ENCODE measurements at places on chromosomes 11 and 22.

GRCh38 chr11:66708701-66709100 lies 20.3 kb downstream of the SPTBN2 start:
- no peak for DNase-seq

- no peak for DNase-seq
Observed at GRCh38 chr11:94557421-94557820, 9.7 kb upstream of the PIWIL4 start.

- no peak for DNase-seq
Observed at GRCh38 chr11:130328420-130328819, 13.7 kb upstream of the ZBTB44 start.

GRCh38 chr11:22808571-22809197 lies 20.9 kb downstream of the SVIP start:
- DNase-seq: no peak

DNA sequence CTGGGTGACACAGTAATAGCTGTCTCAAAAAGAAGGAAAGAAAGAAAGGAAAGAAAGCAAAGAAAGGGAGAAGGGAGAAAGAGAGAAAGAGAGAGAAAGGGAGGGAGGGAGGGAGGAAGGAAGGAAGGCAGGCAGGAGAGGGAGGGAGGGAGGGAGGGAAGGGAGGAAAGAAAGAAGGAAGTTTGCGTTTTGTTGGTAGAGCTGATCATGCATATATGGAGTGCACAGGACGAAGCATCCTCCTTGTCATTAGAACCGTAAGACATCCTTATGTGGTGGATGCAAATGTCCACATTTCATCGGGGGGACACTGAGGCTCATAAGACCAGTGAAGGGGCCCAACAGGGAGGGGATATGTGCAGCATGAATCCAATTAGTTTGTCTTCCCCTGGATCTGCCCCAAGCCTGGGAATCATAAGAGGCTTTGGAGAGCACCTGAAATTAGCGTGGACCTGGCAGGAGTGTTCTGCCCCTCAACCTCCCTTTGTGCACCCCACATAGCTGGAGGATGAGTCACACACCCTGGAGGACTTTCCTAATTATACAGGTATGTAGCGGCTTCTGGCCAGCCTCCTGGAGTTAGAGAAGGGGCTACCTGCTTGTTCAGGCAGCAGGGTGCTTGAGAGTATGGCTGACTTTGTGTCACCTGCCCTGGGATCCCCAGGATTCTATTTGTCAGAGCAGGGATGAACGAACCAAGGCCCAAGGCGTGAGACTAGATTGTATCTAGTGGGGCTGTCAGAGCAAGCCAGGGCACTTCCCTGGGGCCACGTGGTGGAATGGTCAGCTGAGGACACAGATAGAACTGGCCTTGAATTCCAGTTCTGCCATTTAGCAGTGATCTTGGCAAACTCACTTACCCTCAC lies 119.7 kb upstream of the CD82 start:
- DNase-seq: no peak

- peak; percentile 74 for DNase-seq
Observed at GRCh38 chr11:8168485-8169257, at the start of gene RIC3. TSS of gene RIC3 (minus strand) at chr11:8169025. CDS start at chr11:8168989, 36 bp downstream.

DNA sequence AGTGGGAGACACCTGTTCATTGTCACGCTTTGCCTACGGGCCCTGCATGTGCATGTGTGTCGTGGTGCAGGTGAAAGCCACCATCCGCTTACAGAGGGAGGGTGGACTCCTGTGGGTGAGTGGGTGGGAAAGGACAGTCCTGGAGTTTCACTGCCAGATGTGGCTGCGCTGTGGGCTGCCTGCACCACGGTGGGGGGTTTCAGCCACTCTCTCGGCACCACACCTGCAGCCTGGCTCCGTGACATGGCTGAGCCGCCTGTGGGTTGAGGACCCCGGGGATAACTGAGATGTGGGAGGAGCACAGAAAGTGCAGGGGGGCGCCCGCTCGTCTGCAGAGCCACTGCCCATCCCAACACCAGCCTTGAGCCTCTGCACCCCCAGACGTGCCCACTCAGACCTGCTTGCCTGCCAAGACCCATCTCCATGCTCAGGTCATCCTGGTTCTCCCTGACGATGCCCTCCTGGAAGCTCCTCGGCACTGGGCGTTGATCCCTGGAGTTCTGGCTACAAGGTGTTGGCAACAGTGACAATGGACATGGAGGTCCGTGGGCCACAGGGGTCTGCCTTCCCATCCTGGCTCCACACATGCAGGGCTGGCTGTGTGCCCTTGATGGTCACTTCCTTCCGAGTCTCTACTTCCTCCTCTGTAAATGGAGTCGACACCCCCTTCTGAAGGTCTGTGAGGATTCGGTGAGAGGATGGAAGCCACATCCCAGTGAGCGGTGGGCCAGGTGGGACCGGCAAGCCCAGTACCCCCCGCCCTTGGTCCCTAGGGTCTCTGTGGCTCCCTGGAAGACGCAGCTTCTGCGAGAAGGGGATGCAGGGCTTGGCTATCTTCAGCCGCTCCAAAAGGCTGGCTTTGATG lies 1007.0 kb downstream of the BRD1 start:
- no peak for DNase-seq

DNA sequence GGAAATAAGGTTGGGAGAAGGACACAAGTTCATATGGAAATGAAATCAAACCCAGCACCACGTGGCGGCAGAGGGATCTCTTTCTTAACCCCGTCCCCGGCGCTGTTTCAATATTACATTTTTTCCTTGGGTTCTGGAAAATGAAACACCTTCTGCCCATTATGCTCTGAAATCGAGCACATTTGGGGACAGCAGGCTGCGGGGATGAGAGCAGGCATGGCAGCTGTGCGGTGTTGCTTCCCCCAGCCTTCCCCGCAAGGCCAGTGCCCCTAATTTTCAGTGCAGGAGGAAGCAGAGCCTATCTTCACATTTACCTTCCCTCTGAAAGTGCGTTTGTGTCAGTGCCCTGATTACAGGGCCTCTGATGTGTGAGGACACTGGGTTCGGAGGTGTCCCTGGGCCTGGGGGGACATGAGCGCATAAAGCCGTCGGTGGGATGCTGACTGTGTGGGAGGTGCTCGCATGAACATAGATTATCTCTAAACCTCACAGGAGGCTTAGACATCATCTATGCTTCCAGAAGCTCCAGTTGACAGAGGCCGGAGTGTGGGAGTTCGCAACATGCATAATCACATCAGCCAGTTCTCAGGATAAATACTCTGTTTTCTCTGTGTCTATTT lies 921.3 kb downstream of the BRD1 start:
- no peak for DNase-seq

- no peak for DNase-seq
Observed at GRCh38 chr11:40370821-40371616, 1088.4 kb downstream of the LRRC4C start.

DNA sequence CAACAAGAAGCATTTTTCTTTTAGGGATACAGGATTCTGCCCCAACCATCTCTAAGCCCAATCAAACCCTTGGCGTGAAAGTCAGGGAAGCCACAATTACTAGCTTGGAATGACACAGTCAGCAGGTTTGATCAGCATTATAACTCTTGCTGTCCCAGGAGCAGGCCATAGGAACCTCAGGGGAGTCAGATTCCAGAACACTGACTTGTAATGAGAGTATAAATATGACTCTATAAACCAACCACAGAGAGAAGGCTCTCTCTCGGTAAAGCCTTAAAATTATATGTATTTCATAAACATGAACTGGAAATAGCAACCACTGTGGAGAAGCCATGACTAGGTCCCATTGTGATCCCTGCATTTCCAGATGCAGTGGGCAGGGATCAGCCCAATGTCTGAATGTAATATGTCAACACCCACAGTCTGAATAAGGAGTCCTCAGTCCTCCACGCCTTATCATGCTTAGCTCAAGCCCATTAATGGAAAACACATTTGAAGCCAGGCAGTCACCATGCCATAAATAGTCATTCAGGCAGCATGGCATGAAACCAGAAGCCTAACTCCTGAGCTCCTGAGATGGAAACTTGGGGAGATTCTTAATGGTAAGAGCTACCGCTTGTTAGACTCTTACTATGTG lies 99.1 kb upstream of the MTNR1B start:
- DNase-seq: no peak

DNA sequence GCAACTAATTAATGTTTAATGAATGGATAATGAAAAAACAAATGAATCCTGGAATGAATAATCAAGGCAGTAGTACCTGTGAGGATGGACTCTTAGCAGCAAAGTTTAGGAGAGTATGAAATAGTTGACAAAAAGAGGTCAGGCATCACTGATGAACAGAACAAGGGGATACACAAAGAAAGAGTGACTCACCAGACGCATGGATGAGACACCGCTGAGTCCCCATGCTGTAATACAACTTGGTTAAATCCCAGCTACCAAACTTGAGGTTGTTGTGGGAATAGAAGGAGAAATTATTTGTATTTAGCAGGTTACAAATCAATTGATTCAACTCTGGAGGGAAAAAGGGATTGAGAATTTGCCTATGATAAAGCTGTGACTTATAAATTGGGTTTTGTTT lies 976.9 kb upstream of the TENM4 start:
- DNase-seq: no peak

DNA sequence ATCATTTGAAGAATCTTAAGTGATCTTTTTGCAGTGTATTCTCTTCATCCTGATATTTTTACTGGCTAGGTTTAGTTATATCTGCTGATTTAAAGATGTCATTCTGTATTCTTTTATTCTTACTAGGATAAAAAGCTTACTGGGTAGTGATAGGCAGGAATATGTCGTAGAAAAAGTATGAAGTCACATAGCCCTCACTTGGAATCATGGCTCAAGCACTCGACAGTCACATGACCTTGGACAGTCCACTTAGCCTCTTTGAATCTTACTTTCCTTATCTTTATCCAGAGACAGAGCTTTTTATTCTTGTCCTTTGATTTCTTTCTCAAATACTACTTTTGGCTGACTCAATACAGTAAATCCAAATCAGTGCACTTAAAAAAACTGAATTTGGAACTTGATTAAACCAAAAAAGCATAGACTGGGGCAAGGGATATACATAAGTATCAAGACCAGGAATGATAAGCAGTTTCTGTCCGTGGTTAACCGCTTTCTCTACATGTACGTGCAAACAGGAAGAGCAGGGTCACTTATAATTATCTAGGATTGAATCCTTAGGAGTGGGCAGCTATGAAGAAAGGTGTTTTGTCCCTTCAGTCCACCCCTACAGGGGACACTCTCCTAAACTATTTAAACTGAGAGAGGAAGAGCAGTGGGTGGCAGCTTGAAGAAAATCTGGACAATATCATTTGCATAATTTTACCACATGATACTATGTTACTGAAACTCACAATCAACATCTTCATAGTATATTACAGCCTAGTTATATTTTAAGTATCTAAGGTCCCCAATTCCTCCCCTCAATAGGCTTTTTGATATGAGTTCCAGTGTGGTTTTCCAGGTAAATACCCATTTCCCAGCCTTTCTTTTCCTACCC lies 8.0 kb downstream of the MMP7 start:
- DNase-seq: no peak

GRCh38 chr11:87298155-87298554 lies 260.4 kb downstream of the TMEM135 start:
- DNase-seq: no peak

GRCh38 chr11:128928400-128928799 lies 14.3 kb downstream of the TP53AIP1 start:
- no peak for DNase-seq

GRCh38 chr11:86617502-86617901 lies 54.9 kb downstream of the ME3 start:
- DNase-seq: no peak

DNA sequence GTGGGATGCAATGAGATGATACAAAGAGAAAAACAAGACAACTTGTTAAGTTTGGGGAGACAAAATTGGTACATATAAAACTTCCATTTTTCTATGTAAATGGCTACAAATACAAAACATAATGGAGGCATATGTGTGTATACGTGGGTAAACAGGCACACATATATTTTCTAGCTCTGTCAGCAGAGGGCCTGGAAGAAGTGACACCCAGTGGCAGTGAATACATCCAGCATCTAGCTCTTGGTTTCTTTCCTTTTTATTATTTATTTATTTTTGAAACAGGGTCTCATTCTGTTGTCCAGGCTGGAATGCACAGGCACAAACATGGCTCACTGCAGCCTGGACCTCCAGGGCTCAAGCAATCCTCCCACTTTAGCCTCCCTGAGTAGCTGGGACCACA lies 5.0 kb upstream of the RASL10A start:
- DNase-seq: no peak

DNA sequence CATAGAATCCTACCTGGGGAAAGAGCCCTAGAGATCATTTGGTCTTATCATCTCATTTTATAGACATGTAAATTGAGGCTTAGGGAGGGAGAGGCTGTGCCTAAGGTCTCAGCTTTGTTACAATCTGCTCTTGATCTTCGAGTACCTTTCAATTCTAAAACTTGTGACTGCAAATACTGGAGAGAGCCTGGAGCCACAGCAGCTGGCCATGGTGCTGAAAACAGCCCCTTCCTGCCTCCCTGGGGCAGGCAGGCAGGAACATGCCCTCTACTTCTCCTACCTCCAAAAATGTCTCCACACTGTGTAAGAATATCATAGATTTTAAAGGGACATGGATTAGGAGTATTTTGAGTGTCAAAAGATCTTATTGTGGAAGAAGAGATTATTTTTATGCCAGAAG lies 52.2 kb downstream of the C22orf42 start:
- no peak for DNase-seq

DNA sequence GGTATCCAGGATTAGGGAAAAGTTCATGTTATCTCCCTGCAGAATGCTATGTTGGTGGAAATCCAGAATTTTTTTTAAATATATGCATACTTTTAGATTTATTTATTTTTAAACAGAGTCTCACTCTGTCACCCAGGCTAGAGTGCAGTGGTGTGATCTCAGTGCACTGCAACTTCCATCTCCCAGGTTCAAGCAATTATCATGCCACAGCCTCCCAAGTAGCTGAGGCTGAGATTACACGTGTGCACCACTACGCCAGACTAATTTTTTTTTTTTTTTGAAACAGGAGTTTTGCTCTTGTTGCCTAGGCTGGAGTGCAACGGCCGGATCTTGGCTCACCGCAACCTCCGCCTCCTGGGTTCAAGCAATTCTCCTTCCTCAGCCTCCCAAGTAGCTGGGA lies 2.6 kb downstream of the PACSIN2 start:
- DNase-seq: no peak

- no peak for DNase-seq
Observed at GRCh38 chr11:125330462-125331325, 165.4 kb downstream of the FEZ1 start.

- no peak for DNase-seq
Observed at GRCh38 chr11:33296695-33297094, 39.5 kb downstream of the HIPK3 start.

GRCh38 chr22:30890686-30891442 lies 77.7 kb downstream of the MORC2 start:
- peak; percentile 79 for DNase-seq

- DNase-seq: no peak
Observed at GRCh38 chr22:25483931-25484330, 80.5 kb upstream of the GRK3 start.

DNA sequence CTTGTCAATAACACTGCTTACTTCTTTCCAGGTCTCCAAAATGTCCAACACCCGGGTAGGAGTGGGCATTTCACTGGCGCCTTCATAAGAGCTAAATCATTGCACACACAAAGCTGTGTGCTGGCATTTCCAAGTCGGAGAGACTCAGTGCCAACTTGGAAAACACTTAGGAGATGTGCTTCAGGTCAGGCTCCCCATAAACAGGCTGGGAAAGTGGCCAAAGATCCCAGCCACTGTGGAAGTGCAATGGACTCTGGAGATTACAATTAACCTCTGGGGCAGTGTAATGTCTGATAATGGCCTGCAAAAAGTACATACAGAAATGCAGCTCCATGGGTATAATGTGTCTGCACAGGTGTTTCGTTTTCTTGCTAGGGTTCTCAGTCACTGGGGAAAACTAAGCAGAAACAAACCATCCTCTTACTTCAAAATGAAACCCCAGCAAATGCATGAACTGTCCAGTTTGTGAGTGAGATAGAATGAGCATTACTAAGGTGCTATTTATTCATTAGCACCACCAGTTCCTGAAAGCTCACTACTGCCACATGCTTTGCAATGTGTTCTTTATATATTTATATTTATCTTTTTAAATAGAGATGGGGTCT lies 79.0 kb downstream of the ABTB2 start:
- peak; percentile 32 for DNase-seq
